NCI-H1092 treated with DMSO at 0.1 percent for 48 hours (cell line): ENCODE measurements at places on chromosomes 6 and 20.

DNA sequence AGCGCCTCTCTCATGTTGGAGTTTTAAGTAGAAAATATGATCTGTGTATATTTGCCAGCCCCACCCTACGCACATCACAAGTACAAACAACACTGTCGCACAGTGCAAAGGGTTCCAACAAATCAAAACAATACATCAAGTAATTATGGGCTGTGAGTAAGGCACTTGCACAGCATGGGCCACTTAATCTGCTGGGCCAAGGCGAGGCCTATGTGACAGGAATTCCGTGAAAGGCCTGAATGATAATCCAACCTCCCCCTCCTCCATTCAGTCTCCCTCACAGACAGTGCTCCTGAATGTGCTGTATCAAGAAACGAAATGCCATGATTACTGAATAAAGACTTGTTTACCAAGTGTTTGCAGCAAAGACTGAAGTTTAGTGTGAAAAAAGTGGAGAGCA, 130.1 kb upstream of the SLC2A12 start:
- DNase-seq: no peak

- no peak for DNase-seq
These were observed at the start of gene KCNK17 for GRCh38 chr6:39314273-39314795. KCNK17 (minus strand) TSS chr6:39314419; CDS start chr6:39314320, 99 bp downstream.

GRCh38 chr6:114690625-114691024, 347.8 kb upstream of the HS3ST5 start:
- no peak for DNase-seq

DNA sequence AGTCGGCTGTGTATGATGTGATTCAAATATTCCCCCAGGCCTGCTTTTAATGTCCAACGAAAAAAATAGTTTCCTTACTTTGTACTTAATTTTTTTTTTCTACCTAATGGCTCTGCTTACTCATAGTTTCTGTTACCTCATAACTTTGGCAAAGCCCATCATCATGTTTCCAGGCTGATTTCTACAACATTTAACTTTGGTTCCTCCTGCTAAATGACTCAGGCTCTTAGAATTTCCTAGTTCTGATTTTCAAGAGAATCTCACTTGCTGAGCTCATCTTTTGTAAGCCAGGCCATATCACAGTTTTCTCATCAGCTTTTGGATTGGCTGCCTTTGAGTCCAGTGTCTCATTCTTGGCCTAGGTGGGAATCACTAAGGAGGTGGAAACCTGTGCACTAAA, 323.1 kb downstream of the HDGFL1 start:
- DNase-seq: no peak

GRCh38 chr6:24501374-24501773, 6.6 kb downstream of the ALDH5A1 start:
- no peak for DNase-seq

- no peak for DNase-seq
These were observed 59.8 kb upstream of the IYD start for GRCh38 chr6:150308812-150309645.

DNA sequence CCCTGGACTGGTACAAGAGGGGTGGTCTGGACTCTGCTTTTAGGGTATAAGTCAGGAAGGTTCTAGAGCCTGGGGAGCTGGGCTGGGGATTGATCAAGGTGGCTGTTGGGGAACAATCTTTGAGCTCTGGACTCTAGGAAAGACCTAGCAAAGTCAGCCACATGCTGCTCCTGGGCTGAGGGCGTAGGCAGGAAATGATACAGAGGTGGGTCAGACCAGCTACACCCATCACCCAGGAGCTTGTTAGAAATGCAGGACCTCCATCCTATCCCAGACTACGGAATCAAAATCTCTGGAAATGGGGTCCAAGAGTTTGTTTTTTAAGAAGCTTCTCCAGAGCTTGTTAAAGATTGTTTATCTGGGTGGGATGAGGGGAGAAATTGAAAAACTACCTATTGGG, 9.4 kb downstream of the ADTRP start:
- DNase-seq: no peak

- no peak for DNase-seq
These were observed 10.7 kb downstream of the SOD2 start for GRCh38 chr6:159682295-159682694.

DNA sequence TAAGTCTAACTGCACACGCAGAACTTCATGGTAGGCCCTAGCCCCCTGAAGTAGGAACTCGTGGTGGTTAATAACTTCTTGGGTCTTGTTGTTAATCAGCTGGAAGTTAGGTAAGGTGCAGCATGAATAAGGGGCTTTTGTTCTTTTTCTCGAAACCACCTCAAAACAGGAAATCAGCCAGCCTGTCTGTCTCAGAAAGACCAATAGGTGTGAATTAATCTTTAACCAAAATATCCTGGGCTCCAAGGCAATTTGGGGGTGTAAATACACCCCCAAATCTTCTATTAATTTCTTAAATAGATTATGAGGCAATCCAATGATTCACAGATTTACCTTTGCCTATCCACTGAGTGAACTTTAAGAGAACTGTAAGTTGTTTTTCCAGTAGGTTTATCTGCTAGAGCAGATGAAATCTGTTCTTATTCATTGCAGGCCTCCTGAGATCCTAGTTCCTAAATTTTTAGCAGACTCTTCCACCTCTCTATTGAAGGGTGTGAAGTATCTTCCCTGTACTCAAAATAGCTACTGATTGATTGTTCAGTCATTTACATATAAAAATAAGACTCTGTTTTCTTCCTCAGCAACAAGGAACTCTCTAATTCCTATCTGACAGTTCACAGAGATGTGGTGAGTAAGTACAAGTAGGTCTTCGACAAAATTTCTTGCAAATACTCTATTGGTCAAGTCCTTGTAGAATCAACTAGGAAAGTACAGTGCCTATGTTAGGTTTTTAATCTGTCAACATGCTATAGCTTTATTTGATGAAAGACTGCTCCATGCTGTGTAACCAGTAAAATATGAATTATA, 427.1 kb upstream of the NOX3 start:
- no peak for DNase-seq

GRCh38 chr6:105263685-105264610, 84.1 kb upstream of the POPDC3 start:
- no peak for DNase-seq

DNA sequence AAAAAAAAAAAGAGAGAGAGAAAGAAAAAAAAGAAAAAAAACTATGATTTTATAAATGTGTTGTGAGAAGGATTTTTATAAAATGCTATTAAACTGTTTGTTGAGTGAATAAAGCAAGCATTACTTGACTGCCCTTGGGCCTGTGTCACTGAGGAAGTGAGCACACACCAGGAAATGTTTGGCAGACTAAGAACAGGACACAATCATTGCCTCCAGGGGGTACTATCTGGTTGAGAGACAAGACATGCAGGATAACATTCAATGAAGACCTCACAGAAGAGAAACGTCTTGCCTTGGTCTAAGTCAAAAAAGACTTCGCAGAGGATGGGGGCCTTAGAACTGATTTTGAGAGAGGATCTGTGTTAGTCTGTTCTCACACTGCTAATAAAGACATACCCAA, 40.6 kb downstream of the MTFR2 start:
- no peak for DNase-seq

DNA sequence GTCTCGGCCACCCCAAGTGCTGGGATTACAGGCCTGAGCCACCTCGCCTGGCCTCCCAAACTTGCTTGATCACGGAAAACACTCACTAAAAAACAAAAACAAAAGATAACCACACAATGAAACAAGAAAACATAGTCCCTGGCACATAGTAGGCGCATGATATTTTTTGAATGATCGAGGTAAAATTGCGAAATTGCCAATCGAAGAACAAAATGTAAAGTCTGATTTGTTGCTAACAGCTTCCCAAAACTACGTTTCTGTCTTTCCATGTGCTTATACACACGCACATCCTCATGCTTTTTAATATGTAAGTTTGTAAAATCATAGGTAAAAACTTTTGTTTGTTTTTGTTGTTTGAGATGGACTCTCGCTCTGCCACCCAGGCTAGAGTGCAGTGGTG, 168.5 kb upstream of the SALL4 start:
- no peak for DNase-seq
